Stimulated activated CD8-positive, alpha-beta memory T cell treated with anti-CD3 and anti-CD28 coated beads, Interleukin-4, amount 100 ng/mL, for 1 hour (primary cell): ENCODE measurements at places on chromosomes 3 and 15.
A peak's percentile ranks its signal among the peaks of the same experiment; 100 is the strongest.

DNA sequence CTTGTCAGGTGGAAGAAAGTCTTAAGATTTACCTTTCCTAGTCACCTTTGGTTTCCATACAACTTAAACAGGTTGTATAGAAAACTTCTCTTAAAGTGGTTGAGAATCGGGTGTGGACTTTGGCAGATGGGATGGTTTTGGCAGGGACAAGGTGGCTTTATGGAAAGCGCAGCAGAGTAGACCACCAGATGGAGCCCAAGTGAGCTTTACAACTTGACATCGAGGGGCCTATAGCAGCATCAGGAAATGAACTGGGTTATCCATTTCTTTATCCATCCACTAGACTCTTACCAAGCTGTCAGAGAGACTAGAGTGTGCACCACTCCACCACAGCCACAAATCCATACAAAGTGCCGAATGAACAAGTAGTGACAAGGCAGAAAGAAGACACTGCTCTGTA is 85.3 kb upstream of the MBNL1 start:
- DNase-seq, result peak; percentile 17

DNA sequence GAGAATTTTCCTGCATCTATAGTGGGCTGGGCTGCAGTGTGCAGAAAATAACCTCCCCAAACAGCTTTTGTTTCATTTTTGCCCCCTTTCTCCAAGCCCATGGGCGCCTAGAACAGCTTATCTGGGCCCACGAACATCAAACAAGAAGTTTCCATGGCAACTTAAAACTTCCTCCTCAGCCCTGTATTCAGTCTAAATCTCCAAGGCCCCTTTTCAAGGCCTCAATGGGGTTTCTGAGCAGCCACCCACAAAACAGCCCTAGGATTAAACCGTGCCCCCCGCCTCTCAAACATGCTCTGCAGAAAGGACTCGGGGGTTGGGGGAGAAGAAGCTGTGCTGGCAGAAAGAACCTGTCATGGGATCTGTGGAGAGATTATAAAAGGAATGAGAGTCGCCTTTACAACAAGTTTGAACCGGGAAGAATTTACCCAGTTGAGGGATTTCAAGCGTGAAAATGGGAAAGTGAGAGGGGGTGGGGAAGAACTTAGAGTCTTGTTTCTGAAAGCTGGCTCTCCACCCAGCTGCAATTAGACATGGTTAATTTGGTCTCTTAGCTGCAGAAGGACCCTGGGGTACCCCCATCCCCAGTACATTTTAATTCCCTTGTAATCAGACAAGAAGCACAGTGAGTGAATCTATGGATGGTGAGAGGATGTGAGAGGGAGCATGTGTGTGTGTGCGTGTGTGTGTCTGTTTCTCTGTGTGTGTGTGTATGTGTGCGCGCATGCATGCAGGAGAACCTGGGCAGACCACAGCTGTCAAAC is 4.3 kb upstream of the FAM107A start:
- no peak for DNase-seq

DNA sequence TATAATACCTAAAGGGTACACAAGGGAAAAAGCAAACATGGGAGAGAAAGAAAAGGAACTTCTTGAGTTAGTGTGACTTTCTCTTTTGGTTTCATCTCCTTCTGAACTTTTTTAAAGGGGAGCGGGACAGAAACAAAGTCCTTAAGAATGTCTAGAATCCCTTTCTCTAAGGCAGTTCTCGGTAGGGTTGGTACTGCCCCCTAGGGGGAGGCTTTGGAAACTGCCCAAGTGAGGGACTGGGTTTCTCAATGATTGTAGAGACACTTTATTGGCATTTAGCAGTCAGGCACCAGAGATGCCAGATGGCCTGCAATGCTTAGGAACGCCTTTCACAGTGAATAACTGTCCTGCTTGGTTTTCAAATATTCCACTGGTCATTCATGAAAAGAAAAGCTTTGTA is 172.7 kb downstream of the WDR72 start:
- DNase-seq, result no peak

- DNase-seq, result no peak
Observed at GRCh38 chr3:64638981-64639481, 48.8 kb downstream of the ADAMTS9 start.

DNA sequence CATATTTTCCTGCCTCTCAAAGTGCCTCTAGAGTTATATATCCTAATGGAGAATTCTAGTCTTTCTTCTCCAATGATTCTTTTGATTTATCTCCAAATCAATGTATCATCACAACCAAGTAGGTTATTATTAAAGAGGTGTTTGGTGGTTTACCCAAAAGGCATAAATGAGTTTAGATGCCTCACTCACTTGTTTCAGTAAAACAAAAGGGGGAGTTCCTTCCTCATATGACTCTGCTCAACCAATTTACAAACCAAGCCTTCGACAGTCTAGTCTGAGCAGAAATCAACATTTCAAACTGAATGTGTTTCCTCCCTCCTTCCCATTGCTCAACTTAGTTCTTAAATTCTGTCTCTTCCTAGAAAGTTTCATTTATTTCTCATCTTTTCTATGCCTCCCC is 116.5 kb downstream of the TNIK start:
- DNase-seq, result no peak

- no peak for DNase-seq
Observed at GRCh38 chr3:30858894-30859389, 35.5 kb downstream of the GADL1 start.

DNA sequence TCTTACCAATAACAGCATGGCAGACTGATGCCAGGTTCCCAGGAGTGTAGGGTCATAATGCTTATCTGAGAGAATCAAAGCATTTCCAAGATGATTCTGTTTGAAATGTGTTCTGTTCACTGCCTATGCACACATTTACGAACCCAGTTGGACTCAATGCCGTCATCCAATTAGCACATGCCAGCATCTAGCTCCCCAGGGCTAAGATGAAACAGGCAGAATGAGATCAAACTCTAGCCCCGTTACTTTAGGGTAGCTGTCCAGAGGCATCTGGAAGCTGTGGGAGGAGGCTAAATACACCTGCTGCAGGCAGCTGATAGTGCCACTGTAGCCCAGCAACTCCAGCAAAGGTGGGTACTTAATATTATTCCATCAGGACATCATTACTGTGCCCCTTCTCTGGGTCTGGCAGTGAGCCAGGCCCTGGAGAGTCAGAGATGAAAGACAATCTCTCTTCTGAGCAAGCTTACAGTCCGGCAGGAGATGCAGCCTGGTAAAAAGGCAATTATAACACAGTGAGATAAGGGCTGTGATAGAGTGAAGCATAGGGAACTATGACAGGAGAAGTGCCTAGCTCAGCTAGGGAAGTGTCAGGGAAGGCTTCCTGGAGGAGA is 156.4 kb upstream of the PPP2R3A start:
- no peak for DNase-seq

GRCh38 chr15:90001062-90001682 is at the start of gene ZNF710:
ZNF710 (plus strand) TSS chr15:90001324; CDS start chr15:90067138, 65,814 bp downstream.
- DNase-seq, result no peak

GRCh38 chr3:123663977-123664376 is 79.1 kb upstream of the HACD2 start:
- no peak for DNase-seq

DNA sequence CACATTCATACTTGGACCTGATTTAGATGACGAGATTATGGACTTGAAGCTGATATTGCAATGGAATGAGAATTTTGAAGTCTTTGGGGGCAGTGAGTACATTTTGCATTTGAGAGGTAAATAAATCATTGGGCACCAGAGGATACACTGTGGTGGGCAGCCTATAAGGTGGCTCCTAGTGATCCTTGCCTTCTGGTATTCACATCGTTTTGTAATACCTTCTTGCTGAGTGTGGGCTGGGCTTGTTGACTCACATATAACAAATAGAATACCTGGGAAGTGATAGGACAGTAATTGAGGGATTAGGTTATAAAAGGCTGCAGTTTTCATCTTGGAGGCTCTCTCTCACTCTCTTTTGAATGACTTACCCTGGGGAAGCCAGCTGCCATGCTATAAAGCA is 605.5 kb upstream of the KCNMB2 start:
- no peak for DNase-seq

- peak; percentile 65 for DNase-seq
Observed at GRCh38 chr3:189132231-189132671, 39.5 kb upstream of the TPRG1 start.

GRCh38 chr3:94184781-94185180 is 121.9 kb downstream of the NSUN3 start:
- no peak for DNase-seq
